Sigmoid colon (tissue), 7 donors: ENCODE measurements at places on chromosomes 5 and 9. TPM values are rescaled to one million over a fixed set of nuclear protein-coding genes. Genes with fewer than 3 reads are reported as not detected.

- no peak for DNase-seq
These were observed 13.4 kb downstream of the PWWP2A start for GRCh38 chr5:160105686-160106360.

DNA sequence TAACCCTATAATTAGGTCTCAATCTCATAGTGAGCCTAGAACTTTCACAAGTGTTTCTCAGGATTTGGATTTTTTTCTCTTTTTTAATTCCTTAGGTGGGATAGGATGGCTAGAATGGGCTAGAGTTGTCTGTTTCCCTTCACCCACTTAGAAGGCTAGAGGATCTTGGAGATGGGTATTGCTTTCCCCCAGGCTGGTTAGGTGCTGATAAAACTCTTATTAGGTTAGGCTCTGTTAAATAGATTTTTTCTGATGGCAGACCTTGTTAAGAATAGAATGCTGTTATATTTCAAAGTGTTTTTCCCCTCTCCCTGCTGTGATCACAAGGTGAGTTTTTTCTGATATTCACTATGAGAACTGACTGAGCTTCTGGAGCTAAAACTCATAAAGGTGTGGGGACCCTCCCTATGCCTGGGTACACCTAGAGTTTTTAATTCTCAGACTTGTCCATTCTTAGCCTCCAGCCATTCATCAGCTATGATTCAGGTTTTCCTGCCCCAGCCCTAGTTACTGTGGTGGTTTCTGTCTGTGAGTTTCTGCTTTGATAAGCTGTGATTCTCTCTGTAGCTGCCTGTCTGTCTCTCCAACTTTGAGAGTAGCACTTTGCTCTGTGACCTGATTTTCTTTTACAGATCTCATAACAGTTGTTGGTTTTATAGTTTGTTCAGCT, 132.4 kb downstream of the HACD4 start:
- no peak for DNase-seq

DNA sequence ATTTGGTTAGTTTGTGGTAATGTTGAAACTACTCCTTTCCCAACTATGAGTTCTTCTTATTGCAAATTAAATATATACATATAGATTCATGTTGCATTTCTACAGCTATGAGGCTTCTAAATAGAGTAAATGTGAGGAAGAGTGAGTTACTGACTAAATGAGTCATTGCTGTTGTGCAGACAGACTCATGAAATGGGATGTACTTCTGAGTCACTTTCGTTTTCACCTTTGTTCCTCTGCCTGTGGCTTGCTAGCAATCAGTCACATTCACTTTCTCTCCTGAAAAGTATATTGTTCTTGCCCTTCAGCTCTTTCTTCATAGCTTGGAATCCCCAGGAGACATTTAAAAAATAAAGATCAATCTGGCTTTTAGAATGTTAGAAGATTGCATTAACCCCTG, 295.5 kb upstream of the SMC2 start:
- no peak for DNase-seq

Gene PCDHGB7
- polyA plus RNA-seq = 2.4 TPM

- no peak for DNase-seq
These were observed 203.9 kb downstream of the FBN2 start for GRCh38 chr5:128334010-128334716.
